RCC 7860 (cell line): ENCODE measurements at places on chromosomes 2 and 18.

DNA sequence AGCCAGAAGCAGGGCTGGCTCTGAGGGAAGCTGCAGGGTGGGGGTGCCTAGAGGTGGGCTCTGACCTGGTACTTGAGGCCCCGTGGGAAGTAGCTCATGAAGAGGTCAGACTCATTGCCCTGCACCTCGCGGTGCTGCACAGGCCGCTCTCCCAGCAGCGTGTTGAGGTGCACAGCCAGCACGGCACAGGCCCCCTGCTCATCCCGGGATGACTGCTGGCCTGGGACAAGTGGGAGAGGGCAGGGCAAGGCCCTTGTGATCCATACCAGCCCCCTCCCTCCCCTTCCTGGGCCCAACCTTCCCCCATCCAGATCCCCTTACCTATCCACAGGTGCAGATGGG, 8.7 kb downstream of the CAPG start:
- no peak for DNase-seq

GRCh38 chr2:168047091-168047690, 200.2 kb downstream of the STK39 start:
- no peak for DNase-seq

GRCh38 chr2:76985387-76986136, 536.6 kb downstream of the LRRTM4 start:
- DNase-seq = no peak

- DNase-seq = no peak
Observed at GRCh38 chr2:98391581-98392270, 45.5 kb downstream of the CNGA3 start.

DNA sequence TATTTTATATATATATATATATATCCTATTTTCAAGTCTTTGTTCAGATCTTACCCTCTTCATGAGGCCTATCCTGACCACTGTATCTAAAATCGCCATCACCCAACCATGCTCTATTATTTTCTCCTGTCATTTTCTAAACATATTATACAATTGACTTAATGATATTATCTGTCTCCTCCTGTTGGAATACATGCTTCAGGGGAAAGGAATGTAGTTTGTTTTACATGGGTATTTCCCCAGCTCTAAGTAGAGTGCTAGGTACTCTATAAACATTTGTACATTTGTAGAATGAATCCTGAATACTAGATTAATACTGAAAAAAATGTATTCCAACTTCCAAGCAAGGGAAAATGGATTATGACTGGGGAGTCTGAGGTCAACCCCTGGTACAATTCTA, 26.2 kb downstream of the TTC21B start:
- no peak for DNase-seq

GRCh38 chr18:35717182-35717581, 135.6 kb downstream of the GALNT1 start:
- no peak for DNase-seq

DNA sequence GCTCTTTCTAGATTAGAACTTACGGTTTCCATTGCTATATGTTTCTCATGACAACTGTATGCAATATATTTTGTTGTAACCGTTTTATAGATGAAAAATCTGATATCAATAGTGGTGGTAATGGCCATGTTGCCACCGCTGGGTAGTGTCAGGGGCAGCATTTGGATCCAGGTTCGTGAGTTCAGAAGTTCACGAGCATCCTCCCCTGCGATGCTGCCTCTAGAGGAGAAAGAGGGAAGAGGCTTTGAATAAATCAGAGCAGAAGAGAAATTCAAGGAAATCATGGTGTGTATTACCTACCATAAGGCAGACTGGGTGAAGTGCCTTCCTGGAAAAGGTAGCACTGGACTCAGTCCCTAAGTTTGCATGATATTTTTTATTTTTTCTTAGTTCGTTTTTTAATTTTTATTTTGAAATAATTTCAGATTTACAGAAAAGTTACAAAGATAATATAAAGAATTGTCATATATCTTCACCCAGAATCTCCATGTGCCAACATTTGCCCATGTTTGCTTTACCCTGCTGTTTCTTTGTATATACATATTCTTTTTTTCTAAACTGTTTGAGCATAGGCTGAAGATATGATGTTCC, 3.3 kb upstream of the ZBTB7C start:
- peak; percentile 23 for DNase-seq

- DNase-seq = no peak
Observed at GRCh38 chr2:6657136-6657535, 208.6 kb downstream of the CMPK2 start.

DNA sequence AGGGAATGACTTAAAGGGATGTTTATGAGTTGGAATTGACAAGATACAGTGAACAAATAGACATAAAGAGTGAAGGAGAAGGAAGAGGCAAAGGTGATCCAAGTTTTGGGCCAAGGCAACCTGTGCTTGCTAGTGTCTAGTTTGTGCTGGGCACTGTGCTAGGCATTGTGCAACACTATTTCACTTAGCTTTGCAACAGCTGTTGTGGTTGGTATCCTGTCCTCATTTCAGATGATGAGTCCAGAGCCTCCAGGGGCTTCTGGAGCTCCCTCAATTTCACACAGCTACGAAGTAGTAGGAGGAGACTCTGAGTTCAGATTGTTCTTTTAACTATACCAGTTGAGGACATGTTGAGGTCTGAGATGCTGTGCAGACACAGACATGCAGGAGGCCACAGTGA, 18.1 kb upstream of the LOXHD1 start:
- no peak for DNase-seq

DNA sequence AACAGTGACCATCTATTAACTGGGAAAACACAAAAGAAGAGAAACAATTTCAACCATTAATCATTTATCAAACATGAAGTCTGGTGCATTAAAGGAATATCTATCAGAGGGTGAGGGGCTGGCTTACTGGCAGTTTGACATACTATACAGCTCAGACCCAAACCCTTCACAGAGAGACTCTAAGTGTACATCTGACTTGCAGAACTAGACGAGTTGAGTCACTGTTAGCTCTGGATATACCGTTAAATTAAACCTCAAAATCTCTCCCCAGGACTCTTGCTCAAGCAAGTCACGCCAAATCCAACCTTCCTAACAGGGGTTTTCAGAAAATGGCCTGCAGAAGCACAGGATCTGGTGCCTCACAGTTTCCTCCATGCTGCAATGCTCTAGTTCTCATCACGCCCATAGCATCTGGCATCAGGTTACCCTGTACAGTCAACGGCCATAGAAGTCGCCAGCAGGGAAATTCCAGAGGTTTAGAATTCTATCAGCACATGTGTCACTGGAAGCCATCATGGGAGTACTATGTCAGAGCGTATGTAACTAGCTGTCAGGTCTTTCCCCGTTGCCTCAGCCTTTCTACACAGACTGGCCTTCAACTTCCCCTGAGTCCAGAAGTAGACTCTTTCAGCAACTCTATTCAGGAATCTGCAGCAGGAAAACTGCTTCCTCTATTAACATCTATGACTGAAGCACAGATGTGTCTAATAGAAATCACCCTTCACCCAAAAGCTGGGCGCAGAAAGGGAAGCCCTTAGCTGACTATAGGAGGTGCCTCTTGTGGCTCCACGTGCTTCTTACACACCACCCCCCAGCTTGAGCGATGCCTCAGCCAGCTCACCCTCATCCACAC, 9.3 kb downstream of the TGOLN2 start:
- no peak for DNase-seq

GRCh38 chr2:138245310-138245709, 256.3 kb upstream of the SPOPL start:
- no peak for DNase-seq

- no peak for DNase-seq
Observed at GRCh38 chr2:149394864-149395263, 64.5 kb downstream of the LYPD6 start.

GRCh38 chr2:12727641-12728040, 10.9 kb downstream of the TRIB2 start:
- no peak for DNase-seq

DNA sequence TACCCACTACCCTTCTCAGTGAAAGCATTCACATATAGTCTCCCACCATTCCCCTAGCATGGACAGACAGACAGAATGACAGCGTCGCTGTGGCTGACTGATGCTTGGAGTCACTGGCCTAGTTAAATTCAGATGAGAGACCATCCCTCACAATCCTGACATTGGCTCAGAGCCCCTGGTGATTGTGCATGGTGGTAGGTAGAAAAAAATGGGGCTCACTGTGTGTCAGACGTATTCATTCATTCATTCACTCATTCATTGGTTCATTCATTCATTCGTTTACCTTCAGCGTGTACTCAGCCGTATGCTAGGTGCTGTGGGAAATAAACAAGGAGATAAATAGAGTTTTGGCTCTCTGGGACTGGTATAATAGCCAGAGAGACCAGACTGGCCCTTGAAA, 94.8 kb upstream of the STPG4 start:
- no peak for DNase-seq

GRCh38 chr2:85750587-85751575, 2.9 kb upstream of the ATOH8 start:
- DNase-seq = peak; percentile 33

DNA sequence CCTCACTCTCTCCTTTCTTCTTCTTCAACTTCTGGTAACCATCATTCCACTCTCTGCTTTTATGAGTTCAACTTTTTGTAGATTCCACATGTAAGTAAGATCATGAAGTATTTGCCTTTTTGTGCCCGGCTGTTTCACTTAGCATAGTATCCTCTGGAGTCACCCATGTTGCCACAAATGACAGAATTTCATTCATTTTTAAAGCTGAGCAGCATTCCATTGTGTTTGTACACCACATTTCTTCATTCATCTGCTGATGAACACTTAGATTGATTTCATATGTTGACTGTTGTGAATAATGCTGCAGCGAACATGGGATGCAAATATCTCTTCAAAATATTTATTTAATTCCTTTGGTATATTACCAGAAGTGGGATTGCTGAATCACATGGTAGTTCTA, 133.6 kb upstream of the ERBB4 start:
- no peak for DNase-seq

DNA sequence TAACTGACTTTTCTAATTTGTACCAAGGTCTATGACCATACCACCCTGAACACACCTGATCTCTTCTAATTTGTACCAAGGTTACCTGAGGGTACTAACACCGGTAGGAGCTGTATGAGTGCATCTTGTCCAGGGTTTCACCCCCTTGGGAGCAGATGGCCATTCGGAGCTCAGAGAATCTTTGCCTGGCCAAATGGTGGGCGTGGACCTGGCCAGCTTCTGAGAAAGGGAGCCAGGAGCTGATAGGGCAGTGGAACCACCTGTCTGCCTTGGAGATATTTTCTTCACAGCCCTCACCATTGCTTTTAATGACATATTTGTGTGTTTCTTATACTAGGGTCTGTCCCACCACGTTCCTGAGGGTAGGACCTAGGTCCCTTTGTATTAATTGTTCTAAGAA, 188.9 kb downstream of the LDLRAD4 start:
- DNase-seq = no peak
